ENCODE measurements at places on chromosomes 3 and 15.

DNA sequence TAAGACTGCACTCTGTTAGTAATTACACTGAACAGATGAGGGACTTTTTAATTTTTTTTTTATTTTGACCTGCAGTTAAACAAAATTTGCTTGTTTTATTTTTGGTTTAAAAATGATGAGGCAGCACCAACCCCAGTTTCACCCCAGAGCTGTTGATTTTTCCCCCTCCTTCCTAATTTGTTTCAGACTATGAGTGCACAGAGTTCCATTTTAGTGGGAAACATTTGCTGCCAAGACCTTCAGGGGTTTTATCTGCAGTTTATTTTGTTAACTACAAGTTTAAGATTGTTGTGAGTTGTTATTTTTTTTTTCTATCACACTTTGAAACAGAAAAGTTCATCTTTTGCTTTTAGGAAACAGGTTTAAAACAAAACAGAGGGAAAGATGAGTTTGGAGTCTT, 455.9 kb upstream of the NR2F2 start:
- DNase-seq = no peak

- peak; percentile 65 for DNase-seq
Observed at GRCh38 chr3:95319921-95320494, 1257.1 kb downstream of the NSUN3 start.

- DNase-seq = no peak
Observed at GRCh38 chr3:32309654-32310242, 71.3 kb downstream of the CMTM8 start.

- DNase-seq = no peak
Observed at GRCh38 chr3:194485881-194486539, 792 bp downstream of the ATP13A3 start.

- DNase-seq = no peak
Observed at GRCh38 chr15:70950953-70951352, 58.3 kb downstream of the LRRC49 start.

DNA sequence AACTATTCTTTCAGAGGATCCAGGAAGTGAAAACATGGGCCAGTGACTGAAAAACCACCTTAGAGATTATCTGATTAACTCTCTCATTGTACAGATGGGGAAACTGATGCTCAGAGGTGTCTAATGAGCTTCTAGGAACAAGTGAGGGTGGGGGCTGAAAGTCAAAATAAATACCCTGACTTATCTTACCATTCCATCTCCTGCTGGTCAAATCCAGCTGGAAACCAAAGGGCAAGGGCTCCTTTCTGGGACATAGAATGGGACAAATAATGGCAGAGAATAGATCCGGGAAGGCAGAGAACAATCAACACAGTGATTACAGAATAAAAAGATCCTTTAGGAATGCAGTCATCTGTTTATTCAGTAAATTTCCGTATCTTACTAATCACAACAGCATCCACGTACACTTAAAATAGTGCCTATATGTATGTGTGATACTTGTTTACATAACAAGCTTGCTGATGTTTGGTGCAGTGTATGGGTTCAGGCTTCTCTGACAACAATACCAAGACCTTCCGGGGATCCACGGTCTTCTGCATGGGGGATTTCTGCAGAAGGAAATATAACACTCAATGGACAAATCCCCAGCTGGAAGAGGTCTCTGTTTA, 173.2 kb downstream of the THSD4 start:
- DNase-seq = no peak

DNA sequence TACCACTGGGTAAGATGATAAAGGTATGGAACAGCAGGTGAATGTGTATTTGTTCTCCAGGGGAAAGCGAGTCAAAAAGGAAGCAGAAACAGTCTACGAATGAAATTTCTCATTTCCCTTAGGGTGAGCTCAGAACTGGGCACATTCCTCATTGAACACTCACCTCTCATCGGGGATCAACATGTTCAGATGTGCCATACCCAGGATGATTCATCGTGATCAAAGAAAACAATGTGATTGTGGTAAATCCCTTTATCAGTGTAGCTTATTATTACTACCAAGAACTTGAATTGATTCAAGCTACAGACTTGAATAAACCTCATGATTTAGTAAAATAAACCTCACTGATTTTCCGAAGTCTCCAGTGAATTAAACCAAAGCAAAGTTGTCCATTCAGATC, 72.1 kb downstream of the GJD2 start:
- peak; percentile 2 for DNase-seq

DNA sequence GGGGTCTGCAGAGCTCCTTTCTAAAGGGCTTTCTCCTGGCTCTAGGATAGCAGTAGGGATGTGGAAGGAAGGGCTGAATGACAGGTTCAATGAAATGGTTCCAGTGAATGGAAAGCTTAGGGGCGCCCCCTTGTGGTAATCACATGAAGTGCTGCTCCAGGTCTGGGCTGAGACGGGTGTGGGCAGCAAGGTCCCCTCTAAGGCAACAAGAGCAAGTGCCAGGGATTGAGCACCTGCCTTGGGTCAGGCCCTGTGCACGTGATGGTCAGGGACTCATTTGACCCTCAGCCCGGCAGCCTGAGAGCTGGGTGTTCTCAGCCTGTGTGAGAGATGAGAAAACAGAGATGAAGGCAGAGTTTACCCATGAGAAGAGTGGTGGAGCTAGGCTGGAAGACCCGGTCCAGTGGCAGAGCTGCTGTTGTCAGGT, 12.1 kb upstream of the CX3CR1 start:
- DNase-seq = peak; percentile 51

GRCh38 chr3:150898046-150898754, 7.0 kb downstream of the MINDY4B start:
- no peak for DNase-seq
